ENCODE measurements at places on chromosomes 6 and 20.
A peak's percentile ranks its signal among the peaks of the same experiment; 100 is the strongest.

DNA sequence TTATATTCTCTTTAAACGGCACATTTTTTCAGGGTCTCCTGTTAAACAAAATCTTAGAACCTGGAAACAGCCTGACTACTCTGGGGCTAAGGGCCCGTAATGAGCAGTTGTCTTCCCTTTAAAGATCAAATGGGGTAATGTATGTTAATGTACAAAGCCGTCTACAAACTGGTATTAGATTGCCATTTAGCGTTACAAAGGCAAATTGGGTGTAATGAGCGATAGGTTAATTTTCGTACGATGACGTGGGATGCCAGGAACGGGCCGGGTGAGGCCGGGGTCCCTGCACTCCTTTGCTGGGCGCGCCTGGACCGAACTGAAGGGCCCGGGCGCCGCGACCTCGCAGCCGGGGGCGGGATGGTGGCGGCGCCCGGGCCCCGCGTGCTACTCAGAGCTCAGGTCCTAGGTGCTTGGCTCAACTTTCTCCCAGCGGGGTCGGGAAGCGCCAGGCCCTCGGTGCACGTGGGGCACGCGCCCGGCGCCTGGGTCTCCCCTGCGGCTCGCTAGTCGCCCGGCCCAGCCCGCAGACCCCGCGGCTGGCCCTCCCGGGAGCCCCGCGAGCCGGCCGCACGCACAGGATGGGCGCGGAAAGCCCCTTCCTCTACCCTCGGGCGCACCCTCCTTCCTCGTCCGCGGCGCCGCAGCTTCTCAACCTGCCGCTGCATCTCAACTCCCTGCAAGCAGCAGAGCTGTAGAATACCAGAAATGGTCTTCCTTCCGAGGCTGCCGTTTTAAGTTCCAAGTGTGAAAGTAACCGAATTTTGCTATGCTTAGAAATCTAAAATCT is 5.9 kb downstream of the NKX2-4 start:
- DNase-seq, result no peak

DNA sequence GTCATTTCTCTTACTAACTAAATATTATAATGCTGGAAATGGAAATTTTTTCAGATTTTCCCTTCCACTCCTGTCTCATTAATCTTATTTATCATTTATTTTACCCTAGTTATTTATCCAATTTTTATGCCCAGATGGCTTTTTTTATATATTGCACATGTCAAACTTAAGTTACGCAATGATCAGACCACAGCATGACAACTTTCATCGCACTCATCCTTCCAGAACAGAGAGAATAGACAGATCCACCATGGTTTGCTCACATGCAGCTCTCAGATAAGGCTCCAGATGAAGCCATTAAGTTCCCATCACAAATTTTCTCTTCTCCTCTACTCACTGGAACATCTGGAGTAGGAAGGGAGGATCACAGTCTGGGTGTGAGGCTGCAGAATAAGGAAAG is 48.7 kb downstream of the MAP7 start:
- no peak for DNase-seq

GRCh38 chr6:506508-506907 is 115.0 kb downstream of the IRF4 start:
- DNase-seq, result peak; percentile 80

DNA sequence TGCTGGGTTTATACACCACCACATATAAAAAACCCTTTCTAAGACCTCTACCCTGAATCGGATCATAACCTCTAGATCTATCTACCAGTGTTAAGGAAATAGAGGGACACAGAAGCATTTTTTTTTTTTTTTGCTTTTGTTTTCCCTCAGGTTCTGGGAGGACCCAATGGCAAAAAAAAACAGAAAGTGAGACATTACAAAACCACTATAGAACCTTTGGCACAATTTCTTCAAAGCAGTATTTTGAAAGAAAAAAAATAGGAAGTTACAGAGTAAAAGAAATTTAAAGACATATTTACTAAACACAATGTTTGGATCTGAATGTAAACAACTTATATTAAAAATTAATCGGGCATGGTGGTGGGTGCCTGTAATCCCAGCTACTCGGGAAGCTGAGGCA is 1258.7 kb upstream of the GJE1 start:
- no peak for DNase-seq

- no peak for DNase-seq
These were observed 4.5 kb upstream of the PLAGL1 start for GRCh38 chr6:144012534-144012933.

- DNase-seq, result no peak
These were observed 113.8 kb upstream of the RAB32 start for GRCh38 chr6:146429831-146430230.

GRCh38 chr20:49549801-49550551 is 18.0 kb downstream of the PTGIS start:
- peak; percentile 34 for DNase-seq

DNA sequence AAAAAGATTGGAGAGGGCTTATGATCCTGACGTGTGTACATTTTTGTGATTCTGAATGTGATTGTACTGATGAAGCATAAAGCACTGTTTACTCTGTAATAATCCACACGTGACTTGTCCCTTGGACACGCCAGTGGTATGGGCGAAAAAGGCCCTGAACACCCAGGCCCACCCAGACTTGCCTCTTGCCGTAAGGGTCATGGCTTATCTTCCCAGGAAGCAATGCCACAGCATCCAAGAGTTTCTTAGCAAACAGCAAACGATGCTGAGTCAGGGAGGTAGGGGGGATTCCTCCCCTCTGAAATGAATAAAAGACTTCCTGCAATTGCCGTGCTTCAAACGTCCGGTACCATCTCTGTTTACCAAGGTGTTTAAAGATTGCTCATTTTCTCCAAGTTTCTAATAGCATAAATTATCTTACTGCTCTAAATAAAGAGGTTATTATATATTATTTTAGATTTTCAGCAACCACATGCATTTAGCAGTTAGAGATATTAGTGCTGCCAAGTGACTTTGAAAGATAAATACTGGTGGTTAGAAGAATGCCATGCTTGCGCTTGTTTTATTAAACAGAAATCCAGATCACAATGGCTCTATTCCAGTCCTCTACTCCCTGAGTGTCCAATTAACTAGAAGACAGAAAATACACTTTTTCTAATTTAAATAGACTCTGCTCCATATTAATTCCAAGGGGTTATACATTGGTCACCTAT is 212.8 kb upstream of the CST7 start:
- no peak for DNase-seq

- no peak for DNase-seq
These were observed 31.8 kb downstream of the SNX14 start for GRCh38 chr6:85561750-85562357.

GRCh38 chr6:45736134-45736533 is 279.5 kb downstream of the CLIC5 start:
- no peak for DNase-seq

- DNase-seq, result no peak
These were observed 28.3 kb upstream of the RIPPLY2 start for GRCh38 chr6:83824831-83825230.

DNA sequence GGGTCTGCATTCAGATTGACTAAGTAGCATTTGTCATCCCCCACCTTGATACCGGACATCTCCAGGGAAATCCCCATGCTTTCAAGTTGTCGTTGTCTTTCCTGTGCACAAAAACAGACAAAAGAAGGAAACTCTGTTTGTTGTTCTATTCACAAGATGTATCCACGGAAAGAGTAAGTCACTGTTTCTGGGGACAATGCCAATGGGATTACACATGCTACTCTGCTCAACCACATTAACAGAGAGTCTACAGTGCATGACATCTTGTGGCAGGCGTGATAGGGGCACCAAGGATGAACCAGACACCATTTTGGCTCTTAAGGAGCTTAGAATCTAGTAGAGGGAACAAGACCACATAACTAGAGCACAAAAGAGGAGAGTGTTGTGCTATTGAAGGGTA is 124.4 kb upstream of the NUP153 start:
- no peak for DNase-seq

DNA sequence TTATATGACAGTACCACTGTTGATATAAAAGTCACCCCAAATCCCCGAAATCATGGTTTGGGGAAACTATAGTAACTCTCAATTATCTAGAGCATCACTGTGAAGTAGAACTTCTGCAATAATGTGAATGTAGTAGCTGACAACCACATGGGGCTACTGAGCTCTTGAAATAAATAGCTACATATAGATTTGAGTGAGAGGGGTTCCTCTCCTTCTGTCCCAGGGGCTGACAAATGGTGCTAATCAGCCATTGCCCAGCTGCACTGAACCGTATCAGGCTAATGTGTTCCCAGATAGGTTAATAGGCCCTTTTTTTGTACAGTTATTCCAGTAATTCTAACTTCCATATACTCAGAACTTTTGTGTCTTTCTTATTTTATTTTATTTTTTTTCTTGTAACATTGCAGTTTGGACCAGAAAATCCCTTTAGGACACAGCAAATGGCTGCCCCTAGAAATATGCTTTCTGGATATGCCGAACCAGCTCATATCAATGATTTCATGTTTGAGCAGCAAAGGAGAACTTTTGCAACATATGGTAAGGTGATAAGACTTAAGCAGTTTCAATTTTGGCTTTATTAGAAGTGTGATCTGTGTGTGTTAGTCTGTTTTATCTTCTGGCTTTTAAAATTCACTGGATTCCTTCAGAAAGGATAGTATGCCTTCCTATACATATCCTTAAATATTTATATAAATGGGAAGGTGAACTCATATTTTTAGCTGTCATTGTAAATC is 21.1 kb downstream of the CDC40 start:
- DNase-seq, result no peak

DNA sequence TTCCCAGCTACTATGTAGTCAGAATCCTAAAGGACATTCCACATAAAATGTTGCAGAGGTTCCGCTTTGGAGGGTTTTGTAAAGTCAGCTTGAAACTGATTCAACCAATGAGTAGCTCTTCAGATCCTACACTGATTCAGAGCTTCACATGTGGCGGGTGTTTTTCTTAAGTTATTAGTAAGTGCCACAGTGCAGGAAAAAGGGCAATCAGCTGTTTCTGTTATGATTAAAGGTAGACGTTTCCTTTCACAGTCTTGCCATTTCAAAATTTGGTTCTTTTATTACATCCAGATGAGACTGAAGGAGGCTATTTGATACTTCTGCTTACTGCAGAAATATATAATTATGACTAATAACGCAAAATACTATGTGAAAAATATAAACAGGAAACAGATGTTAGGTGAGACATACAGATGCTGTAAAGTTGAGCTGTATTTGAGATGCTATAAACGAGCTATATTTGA is 443.9 kb downstream of the CDKAL1 start:
- no peak for DNase-seq

GRCh38 chr6:112214739-112215269 is 39.6 kb downstream of the LAMA4 start:
- no peak for DNase-seq

GRCh38 chr20:52751571-52751970 is 220.6 kb upstream of the TSHZ2 start:
- DNase-seq, result no peak

GRCh38 chr6:161318456-161318855 is 44.6 kb upstream of the AGPAT4 start:
- DNase-seq, result no peak

- DNase-seq, result no peak
These were observed 35.8 kb downstream of the PHIP start for GRCh38 chr6:79042088-79042798.

DNA sequence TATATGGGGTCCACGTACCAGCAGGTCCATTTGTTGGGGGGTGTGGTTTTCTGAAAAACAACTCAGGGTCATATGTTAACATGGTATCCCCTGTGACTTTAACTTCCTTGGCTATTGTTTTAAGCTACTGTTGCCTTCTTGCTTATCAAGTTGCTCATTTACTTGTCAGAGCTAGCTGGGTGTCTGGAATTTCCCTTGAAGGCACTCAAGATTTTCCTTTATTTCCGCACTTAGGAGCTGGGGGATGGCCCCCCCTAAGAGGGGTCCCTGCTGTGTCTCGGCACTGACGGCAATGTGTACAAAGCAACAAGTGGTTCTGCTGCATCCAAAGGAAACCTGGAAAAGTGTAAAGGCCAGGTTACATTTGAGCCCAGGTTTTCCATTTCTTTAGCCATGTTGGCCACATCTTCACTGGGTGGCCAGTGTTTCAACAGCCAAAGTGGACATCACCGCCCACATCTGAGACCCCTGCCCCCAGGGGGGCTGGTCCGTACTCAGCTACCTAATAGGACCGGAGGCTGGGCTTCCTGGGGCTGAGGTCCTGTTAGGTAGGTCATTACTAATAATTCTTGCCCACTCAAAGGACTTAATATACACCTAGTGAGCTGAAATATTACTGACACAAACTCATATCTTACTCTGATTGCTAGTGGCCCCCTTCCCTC is 24.8 kb upstream of the SYNDIG1 start:
- no peak for DNase-seq

GRCh38 chr20:58596750-58597248 is 54.3 kb upstream of the STX16 start:
- DNase-seq, result no peak

DNA sequence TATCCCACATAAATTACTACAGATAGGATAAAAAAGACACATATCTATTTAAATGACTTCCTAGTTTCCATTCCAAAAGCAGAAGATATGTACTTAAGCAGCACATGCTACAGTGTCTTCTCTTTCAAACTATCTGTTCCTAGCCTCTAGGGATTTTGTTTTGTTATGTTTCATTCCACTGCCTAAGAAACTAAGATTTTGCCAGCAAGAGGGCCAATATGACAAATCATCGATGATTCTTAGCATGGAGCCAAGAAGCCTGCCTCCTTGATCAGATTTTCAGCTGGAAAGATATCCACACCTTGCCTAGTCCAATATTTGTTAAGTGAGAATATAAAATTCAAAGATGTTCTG is 7.0 kb downstream of the SNX5 start:
- no peak for DNase-seq

- no peak for DNase-seq
These were observed 87.7 kb downstream of the SCAND1 start for GRCh38 chr20:35866418-35867202.

GRCh38 chr6:10343320-10343719 is 71.6 kb downstream of the TFAP2A start:
- no peak for DNase-seq
